ENCODE measurements at places on chromosomes 5 and 9.

DNA sequence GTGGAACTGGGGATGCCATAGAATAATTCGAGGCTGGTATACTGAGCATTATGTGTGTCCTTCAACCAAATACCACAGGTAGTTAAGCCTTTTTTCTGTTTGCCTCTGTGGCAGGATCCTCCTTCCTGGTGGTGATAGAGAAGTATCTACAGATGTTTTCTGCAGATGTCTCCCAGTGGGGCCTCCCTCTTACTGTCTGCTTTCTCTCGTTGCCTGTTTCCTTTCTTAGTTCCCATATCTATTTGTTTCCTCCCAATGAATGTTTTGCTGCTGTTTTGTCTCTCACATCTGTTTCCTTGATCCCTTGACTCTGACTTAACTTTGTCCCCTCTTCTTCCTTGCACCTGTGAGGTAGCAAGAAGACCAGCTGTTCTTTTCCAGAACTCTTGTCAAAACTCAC lies 130.9 kb upstream of the NUDT12 start:
- DNase-seq, result no peak

DNA sequence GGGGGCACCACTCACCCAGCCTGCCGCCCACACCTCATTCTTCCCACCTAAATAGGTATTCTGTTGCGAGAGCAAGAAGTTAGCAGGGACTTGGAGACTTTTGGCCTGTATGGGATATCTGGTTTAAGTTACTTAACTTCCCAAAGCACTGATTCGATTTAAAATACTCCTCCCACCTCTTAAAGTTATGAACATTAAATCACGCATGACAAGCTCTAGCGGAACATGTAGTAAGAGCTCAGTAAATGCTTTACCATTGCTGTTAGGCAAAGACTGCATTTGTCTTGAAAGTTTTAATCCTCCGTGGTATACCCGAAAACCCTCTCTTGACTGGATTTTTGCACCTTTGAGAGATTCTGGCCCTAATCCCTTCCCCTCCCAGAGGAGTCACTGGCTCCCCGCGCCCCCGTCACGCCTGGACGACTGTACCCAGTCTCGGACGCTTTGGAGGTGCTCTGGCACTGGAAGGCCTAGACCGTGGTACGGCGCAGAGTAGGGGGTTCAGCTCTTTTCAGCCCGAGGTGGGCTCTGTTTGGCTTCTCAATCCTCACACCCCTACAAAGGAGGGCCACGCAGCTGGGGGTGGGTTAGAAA lies 4.4 kb downstream of the GDNF start:
- DNase-seq, result no peak

GRCh38 chr5:107704681-107705401 lies 34.1 kb upstream of the EFNA5 start:
- no peak for DNase-seq

DNA sequence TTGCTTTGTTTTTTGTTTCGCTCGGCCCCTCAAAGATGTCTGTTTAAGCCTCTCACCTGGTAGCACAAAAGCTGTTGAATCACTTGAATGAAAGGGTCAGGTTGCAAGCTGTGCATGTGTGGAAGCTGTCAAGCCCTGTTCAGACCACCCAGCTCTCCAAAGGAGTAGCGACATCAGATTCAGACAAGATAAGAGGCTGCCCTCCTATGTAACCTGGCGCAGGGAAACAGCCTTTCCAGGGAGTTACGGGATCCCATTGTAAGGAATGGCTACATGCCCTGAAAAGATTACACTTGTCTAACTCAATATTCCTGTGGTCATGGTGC lies 2.9 kb downstream of the FREM1 start:
- DNase-seq, result no peak

- DNase-seq, result no peak
These were observed 367.2 kb downstream of the OSTF1 start for GRCh38 chr9:75455444-75455921.

GRCh38 chr5:40736103-40736875 lies 19.5 kb downstream of the TTC33 start:
- peak; percentile 23 for DNase-seq

GRCh38 chr9:137446851-137447471 lies 5.8 kb upstream of the ENTPD8 start:
- DNase-seq, result no peak

DNA sequence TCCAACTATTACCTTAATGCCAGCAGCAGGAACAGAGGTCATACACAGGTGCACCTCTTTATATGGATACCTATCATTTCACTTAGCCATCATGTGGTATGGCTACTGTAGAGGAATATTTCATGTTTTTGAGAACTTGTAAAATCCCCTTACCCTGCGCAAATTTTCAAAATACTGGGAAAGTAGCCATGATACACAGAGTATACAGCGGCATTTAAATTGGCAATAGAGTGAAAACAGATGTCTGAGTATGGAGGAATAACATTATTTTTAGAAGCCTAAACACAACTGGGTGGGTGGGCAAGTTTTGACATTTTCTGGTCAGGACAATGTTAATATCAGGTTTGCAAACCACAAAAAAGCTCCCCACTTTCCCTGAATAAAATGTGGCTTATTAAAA lies 109.5 kb downstream of the SMIM23 start:
- DNase-seq, result no peak

DNA sequence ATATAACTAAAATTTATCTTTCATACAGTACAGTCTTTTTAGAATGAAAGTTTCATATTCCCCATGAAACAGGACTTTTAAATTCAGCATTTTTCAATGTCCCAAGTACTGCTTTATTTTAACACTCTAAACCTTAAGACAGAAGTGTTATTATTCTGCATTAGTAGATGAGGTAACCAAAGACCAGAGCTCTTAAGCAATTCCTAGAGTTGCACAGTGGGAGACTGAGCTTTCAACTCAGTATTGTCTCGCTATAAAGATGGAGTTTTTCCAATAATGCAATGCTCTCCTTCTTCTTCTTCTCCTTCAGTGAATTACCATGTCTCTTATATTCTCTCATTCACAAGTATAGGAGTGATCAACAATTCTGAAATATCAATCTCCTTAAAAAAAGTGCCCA lies 479.7 kb downstream of the CETN3 start:
- DNase-seq, result no peak

DNA sequence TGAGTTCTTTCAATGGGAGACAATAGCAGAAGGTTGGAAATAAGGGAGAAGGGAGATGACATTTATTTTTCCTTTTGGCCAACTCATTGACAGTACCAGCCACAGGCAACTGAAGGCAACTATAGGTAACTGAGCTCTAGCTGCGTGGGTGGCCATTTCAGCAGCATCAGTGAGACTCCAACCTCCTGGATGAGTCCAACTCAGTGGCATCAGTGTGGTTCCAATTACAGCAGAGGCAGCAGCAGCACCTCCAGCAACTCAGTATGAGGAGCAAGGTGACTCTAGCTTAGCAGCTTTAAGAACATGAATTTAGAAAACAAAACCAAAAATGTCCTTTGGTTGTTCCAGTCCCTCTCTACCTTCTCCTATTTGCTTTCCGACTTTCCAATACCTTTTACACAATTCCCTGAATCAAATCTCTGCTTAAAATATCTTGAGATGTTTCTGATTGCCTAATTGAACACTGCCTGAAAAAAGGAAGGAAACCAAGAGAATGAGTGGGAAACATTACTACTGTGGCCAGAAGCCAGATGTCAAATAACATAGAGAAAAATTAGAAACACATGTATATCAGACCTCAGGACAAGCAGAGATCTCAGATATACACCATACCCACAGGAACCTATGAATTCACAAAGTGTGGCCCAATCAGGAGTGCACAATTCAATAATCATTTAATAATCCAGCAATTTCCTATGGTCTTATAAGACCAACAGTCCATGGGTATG lies 166.5 kb upstream of the RORB start:
- no peak for DNase-seq

DNA sequence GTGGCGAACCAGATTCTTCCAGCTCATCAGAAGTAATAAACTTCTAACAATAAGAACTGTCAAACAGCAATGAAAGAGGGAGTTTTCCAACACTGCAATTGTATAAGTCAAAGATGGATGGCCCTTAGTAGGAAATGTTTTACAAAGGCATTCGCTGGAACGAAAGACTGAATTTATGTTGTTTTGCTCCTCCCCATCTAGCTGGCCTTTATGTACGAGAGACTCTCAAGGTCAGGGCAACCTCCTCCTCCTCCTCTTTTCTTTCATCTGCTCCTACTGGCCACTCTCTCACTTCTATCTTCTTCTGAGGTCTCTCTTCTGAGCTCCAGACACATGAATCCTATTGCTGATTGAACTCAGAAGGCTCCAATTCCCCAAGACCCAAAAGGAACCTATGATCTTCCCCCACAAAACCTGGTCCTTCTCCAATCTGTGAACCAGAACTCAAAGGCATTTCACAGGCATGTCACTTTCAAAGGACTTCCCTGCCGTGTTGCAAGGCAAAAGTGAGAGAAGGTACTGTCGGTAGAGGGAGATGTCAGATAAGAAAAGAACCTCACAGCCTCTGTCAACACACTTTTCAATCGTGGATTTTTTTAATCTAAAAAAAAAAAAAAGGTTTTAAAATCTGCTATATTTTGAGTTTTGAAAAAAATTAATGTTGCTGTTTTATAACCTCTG lies 28.5 kb upstream of the PUM3 start:
- no peak for DNase-seq

GRCh38 chr9:116275418-116276195 lies 122.0 kb downstream of the PAPPA start:
- no peak for DNase-seq

- no peak for DNase-seq
These were observed 88.3 kb upstream of the CCDC112 start for GRCh38 chr5:115384587-115385375.

- DNase-seq, result no peak
These were observed 247.5 kb upstream of the TMEM161B start for GRCh38 chr5:88515881-88516819.

DNA sequence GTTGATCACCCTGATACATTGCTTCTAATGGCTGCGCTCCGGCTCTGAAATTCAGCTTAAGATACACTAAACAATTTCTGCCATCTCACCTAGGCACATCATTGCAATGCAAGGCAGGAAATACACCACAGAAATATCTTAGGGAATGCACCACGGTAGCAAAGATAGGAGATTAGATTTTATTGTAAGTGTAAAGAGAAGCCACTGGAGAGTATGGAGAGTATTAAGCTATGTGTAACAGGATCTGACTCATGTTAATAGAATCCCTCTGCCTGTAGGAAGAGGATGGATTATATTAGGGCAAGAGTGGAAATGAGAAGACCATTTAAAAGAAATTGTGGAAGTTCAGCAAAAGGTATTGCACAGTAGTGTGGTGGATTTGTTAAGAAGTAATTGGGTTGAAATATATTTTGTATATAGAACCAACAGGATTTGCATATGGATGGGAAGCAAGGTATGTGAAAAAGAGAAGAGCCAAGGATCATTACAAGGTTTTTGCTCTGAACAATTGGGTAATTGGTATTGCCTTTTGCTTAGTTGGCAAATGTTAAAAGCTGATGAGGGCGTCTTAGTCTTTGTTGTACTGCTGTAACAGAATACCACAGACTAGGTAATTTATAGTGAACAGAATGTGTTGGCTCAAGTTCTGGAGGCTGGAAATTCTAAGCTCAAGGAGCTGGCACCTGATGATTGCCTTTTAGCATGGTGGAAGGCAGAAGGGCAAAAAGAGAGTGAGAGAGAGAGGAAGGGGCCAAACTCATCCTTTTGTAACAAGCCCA lies 636.1 kb downstream of the PSAT1 start:
- DNase-seq, result no peak

DNA sequence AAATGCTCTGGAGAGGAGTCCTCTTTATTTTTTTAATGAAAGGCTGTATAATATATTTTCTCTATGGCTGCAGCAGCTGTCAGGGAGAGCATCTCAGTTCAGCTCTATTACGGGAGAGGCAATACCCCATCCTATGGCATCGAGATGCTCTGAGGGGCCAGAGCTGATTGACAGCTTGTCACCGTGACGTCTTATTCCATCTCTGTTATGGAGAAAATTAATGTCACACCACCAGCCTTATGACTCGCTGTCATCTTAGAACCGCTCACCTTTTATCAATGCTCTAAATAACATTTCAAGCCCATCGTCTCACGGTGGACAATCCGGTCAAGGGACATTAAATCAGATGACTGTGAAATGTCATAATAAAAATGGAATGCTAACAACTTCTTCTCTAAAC lies 273.5 kb downstream of the SLF1 start:
- DNase-seq, result no peak

GRCh38 chr5:61659221-61659696 lies 327.2 kb downstream of the ZSWIM6 start:
- DNase-seq, result no peak

- DNase-seq, result no peak
These were observed 27.2 kb upstream of the SMU1 start for GRCh38 chr9:33103501-33104281.

GRCh38 chr5:150142959-150143349 lies 12.7 kb downstream of the PDGFRB start:
- DNase-seq, result peak; percentile 88

DNA sequence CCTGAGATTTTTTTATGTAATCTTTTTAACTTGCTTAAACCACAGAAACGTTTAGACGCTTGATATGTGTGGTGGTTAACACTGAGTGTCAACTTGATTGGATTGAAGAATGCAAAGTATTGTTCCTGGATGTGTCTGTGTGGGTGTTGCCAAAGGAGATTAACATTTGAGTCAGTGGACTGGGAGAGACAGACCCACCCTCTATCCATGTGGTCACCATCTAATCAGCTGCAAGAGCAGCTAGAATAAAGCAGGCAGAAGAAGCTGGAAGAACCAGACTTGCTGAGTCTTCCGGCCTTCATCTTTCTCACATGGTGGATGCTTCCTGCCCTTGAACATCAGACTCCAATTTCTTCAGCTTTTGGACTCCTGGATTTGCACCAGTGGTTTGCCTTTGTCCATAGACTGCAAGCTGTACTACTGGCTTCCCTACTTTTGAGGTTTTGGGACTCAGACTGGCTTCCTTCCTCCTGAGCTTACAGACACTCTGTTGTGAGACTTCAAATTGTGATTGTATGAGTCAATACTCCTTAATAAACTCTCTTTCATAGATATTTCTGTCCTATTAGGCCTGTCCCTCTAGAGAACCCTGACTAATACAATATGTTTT lies 816.0 kb upstream of the CDH9 start:
- no peak for DNase-seq

DNA sequence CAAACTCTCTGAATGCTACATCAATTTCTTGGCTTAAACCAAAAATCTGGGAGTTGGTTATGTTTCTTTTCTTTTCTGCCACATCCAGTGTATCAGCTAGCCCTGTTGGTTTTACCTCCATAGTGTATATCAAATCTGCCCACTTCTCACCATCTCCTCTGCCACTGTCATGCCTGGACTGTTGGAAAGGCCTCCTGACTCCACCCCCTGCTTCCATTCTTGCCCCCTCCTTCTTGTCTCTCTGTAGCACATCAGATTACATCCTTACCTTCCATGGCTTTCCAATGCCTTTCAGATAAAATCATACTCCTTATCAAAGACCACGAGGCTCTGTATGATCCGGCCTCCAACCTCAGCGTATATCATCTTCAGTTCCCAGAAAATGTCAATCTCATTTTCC lies 35.4 kb downstream of the STXBP1 start:
- DNase-seq, result no peak

GRCh38 chr5:112614986-112615385 lies 122.7 kb upstream of the APC start:
- DNase-seq, result no peak

GRCh38 chr9:73131461-73131860 lies 20.2 kb upstream of the ANXA1 start:
- DNase-seq, result no peak

Data from AG09319 (cell line).